ENCODE measurements at places on chromosomes 2 and 18.

- no peak for DNase-seq
These were observed at the start of gene APCDD1 for GRCh38 chr18:10453806-10454680. Gene APCDD1 (plus strand): TSS chr18:10454635. CDS start chr18:10454982, 347 bp downstream.

DNA sequence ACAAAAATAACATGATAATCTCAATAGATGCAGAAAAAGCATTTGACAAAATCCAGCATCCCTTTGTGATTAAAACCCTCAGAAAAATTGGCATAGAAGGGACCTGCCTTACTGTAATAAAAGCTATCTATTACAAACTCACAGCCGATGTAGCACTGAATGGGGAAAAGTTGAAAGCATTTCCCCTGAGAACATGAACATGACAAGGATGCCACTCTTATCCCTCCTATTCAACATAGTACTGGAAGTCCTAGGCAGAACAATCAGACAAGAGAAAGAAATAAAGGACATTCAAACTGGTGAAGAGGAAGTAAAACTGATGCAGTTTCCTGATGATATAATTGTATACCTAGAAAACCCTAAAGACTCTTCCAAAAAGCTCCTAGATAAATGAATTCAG is 368.7 kb downstream of the RIT2 start:
- DNase-seq = no peak

- DNase-seq = no peak
These were observed 226.9 kb downstream of the CYRIA start for GRCh38 chr2:16438613-16439321.

DNA sequence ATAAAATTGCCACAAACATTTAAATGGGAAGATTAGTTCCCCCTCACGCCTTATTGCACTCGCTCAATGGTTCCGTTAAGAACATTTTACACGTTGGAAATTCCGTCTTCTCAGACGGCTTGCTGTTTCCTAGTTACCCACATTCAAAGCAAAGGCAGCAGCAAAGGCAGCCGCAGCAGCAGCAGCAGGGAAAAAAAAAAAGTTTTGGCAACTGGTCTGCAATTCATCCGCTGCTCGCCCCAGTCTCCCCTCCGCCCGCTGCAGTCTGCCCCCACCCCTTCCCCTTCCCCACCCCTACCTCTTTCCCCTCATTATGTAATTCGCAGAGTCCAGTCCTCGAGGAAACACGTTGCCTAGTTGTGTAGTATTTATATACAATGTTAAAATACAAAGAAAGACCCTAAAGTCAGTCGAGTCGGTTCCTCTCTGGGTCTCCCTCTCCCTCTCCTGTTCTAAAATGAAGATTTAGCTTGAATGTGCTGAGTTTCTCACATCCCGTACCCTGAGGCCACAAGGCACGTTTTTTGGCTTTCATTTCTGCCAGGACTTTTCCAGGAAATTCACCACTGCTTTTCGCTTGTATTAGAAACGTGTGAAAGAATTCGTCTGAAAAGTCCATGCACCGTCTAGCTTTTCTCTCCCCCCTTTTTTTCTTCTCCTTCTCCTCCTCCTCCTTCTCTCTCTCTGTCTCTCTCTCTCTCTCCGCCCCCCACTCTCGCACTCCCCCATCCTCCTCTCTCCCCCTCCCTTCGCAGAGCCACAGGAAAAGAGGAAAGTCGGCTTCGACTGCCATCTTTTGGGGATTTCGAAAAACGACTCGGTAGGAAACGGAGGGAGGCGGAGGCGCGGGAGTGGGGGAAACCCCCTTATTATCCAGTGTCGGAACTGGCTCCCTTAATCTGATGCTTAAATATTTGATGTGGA is 140.0 kb downstream of the MEIS1 start:
- peak; percentile 58 for DNase-seq

GRCh38 chr18:52451256-52451655 is 111.3 kb downstream of the DCC start:
- no peak for DNase-seq

DNA sequence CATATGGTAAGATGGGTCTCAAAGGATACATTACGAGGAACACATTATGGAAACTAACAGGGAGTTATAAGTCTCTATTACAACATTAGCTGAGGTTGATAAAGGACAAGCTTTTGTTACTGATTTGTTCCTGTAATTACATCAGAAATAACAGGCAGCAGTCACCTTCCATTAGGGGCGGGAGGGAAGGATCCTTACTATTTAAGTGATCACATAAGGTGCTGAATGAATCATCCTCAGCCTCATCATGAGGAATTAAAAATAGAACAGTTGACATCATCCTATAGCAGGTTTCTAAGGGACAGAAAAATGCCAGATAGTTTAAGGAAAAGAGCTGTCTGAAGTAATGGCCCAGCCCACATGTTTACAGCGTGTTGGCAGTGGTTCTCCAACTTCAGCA is 86.9 kb upstream of the MGAT5 start:
- no peak for DNase-seq

DNA sequence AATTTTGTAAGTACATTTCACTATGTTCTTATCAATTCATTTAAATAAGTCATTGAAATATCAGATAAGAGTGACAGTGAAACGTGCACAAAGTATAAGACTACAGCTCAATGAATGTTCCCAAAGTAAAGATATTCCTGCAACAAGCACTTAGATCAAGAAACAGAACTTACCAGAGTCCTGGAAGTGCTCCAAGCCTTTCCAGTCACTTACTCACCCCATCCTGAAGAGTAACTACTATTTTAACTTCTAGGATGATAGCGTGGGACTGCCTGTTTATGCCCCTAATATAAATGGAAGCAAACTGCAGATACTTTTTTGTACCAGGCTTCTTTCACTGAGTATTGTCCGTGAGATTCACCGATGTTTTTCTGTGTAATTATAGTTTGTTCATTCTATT is 768.9 kb downstream of the SLC4A3 start:
- DNase-seq = no peak

DNA sequence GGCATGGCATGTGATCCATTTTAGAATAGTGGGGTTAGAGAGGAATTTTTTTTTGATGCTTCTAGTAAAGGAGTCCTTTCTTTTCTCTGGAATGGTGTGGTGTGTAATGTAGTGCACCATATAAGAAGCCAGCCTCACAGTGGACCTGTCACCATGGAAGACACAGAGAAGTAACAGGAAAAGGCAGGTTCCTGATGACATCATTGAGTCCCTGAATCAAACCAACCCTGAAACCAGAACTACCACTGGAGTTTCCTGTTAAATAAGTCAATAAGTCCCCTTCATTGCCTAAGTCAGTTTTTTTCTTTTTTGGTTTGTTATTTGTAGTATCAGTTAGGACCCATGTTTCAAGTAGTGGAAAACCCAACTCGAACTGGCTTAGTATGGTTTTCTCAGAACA is 11.9 kb downstream of the ADCYAP1 start:
- DNase-seq = no peak

DNA sequence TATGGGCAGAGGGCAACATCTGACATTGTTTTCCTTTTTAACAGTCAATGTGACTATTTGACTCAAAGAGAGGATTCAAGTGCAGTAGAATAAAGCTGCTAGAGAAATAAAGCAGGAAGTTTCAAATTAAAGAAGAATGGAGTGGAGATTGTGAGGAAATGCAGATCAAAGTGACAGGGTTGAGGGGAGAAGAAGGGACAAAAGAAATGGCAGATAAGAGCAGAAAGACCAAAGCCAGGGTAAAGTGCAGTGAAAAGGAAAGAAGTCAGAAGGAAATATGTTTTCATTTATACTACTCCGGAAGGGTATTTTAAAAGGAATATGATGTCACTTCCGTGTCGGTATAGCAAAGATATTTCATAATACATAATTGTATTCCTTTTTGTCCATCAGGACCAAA is 297.5 kb upstream of the CRIM1 start:
- DNase-seq = peak; percentile 18

GRCh38 chr2:62439425-62439824 is 66.6 kb downstream of the TMEM17 start:
- no peak for DNase-seq

DNA sequence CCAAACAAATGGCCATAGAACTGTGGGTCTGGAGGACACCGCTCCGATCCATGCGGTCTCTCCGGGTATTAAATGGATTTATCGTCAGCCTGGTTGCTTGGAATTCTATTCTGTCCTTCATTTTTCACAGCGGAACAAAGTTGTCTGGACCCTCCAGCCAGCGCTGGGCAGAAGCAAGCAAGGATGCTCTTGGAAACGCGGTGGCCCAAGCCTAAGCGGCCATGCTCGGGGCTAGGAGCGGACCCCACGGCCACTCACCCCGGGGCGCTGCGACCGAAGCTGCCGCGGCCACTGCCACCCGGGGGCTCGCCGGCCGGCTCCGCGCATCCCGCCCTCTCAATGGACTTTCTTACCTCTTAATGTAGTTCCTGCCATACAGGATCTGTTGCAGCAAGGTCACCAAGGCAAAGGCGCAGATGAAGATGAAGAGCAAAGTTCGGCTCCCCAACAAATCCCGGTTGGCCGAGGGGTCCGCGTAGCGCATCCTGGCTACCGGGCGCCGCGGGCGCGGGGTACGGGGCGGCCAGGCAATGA is 761 bp downstream of the ST8SIA5 start:
- no peak for DNase-seq

GRCh38 chr2:65199891-65200290 is 27.7 kb upstream of the ACTR2 start:
- no peak for DNase-seq

- no peak for DNase-seq
These were observed 167.5 kb downstream of the UPP2 start for GRCh38 chr2:158269143-158269542.

GRCh38 chr2:192887337-192887736 is 692.6 kb upstream of the TMEFF2 start:
- no peak for DNase-seq

GRCh38 chr2:165227571-165227970 is 11.6 kb upstream of the SCN2A start:
- DNase-seq = no peak

GRCh38 chr2:238966072-238966937 is 118.4 kb downstream of the TWIST2 start:
- DNase-seq = no peak

GRCh38 chr2:58667137-58667774 is 426.1 kb upstream of the FANCL start:
- DNase-seq = peak; percentile 23

GRCh38 chr2:224528171-224528570 is 57.0 kb downstream of the CUL3 start:
- no peak for DNase-seq

GRCh38 chr2:127498386-127498785 is 27.9 kb downstream of the IWS1 start:
- peak; percentile 62 for DNase-seq

GRCh38 chr2:144477281-144477956 is 42.5 kb downstream of the ZEB2 start:
- no peak for DNase-seq

DNA sequence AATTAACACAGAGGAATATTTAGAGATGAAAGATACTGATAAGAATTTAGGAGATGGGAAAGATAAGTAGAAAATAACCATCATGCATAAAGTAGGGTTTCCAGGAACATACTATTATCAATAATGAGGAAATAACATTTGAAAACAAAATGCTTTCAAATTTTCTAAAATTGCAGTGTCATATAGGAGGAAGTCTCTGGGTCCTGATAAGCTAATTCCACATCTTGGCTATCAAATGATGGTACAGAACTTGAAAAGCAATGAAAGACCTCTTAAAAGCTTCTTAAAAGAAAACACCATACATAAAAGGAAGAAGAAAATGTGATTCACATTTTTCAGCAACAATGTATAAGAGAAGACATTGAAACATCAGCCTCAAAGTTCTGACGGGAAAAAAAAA is 1024.8 kb downstream of the TSN start:
- DNase-seq = no peak

DNA sequence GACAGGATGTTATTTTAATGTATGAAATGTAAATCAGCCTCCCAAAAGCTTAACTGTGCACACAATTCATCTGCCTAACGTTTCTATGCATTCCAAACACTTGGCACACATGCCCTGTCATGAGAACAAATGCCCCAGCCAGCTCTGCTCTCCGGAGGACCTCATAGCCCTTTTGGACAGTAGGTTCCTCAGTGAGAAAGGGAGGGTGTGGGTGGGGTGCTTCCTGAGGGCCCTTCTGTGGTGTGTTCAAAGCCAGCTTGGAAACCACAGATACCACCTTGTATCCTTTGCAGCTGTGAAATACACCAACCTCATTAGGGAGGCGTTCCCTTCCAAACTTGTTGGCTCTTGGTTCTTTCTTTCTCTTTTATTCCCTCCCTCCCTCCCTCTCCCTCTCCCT is 102.2 kb upstream of the ASB18 start:
- DNase-seq = peak; percentile 55

DNA sequence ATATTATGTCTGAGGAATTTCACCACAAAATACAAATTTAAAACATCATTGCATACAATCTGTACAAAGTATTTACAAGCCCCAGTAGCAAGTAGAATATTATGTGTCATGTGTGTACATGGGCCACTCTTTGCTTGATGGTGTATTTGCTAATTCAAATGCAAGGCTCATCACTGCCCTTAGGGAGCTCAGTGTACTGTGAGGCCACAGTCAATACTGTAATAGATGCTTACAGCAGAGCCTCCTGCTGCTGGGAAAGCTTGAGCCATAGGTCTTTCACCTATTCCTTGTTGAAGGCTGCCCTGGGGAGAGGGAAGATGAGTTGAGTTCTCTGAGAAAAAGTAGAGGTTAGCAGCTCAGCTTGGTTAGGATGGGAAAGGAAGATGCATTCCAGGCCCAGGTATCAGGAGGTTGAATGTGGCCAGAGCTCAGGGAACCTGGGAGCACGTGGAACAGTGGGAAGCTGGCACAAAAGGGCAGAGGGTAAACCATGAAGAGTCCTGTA is 189.6 kb downstream of the LRP1B start:
- no peak for DNase-seq

- DNase-seq = no peak
These were observed 886.7 kb downstream of the SUCLG1 start for GRCh38 chr2:83572400-83572799.

DNA sequence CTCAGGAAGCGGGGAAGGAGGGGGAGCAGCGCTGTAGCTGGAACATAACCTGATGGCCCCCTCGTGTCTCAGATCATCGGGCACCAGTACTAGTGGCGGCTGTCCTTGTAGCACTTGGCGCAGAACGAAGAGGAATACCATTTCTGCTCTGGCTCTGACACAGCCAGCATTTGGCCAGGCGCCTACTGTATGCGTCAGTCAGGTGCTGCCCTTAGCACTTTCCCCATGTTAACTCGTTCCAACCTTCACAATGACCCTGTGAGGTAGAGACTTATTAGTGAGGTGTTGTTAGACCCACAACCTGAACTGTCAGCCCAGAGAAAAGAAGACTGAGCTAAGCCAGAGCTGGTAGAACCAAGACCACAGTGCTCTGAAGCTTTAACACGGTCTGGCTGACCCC is 47.7 kb upstream of the EML6 start:
- no peak for DNase-seq

GRCh38 chr2:71073475-71073874 is 5.0 kb downstream of the NAGK start:
- no peak for DNase-seq

- DNase-seq = peak; percentile 24
These were observed 17.0 kb upstream of the CIDEA start for GRCh38 chr18:12236934-12237832.
